ENCODE measurements at places on chromosomes 4 and X.

GRCh38 chr4:24256066-24256465, 328.3 kb downstream of the DHX15 start:
- DNase-seq, result no peak

GRCh38 chrX:20500949-20501348, 234.2 kb upstream of the RPS6KA3 start:
- no peak for DNase-seq

GRCh38 chrX:14672611-14673172, 143.4 kb downstream of the GLRA2 start:
- no peak for DNase-seq

DNA sequence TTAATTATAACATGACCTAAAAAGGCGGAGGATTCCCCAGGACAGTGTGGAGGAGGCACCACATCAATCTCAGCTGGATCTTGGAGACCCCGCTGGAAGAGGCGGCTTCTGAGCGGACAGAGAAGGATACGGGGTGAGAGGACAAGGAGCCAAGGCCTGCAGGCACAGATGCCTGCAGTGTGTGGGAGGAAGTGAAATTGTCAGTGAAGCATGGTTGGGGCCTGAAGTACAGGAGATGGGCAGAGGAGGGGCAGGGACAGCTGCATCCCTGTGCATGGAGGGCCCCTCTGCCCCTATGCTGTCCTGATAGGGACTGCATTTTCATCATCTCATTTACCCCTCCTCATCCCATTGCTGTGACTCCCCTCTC, 1.7 kb upstream of the SLC2A9 start:
- DNase-seq, result no peak

- no peak for DNase-seq
Observed at GRCh38 chr4:72744103-72744725, 175.2 kb upstream of the ADAMTS3 start.

DNA sequence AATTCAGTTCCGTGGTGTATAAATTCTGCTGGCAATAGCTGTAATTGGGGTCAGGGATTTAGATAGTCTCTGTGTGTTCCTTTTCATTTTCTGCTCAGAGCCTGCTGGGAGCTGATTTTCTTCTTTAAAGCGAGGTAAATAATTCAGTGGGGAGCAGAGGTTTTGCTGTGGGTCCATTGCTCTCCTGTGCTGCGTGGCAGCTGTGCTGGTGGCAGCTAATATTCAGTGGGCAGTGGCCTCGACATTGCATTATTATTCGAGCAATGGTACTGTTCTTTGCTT, 13.7 kb downstream of the XG start:
- DNase-seq, result no peak

DNA sequence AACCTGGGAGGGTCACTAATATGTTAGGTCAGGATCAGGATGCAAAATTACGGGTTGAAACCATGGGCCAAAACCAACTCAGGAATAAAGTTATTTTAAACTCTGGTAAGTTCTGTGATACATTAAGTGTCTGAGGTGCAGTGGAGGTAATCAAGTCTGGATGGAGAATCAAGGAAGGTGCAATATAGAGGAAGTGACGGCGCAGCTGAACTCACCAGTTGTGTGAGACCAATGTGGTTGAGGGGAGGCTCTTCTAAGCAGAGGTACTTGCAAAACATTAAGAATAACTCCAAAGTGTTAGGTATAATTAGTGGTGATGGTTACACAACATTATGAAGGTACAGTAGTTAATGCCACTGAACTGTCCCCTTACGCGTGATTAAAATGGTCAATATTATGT, 19.7 kb downstream of the GAB3 start:
- DNase-seq, result no peak

GRCh38 chrX:118553042-118553710, 57.6 kb downstream of the DOCK11 start:
- no peak for DNase-seq

- no peak for DNase-seq
Observed at GRCh38 chr4:34108391-34108790, 2135.9 kb downstream of the ARAP2 start.

DNA sequence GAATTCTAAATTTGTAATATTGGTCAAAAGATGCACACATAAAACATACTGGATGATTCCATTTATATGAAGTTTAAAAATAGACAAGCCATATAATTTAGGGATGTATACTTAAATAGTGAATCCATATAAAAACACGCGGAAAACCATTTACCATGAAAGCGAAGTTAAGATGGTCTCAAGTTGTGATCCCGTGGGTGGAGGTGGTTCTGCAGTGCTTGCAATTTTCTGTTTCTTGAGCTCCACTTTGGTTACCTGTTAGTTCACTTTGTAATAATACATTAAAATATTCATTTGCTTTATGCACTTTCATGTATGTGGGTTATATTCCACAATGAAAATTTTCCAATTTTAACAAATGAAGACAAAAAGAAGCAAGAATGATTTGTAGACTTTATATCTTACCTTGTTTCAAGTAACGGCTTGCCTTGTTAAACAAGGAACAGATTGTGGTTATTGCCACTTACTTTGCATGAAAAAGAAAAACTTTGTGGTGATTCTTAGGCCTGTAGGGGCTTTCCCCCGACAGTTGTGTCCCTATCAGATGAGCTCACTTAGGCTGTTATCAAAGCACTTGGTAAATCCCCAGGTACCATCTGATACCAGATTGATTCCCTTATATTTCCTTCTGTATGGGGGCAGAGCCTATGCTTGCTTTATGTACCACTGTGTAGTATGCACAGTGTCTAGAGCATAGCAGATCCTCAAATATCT, 12.2 kb downstream of the UCP1 start:
- no peak for DNase-seq

GRCh38 chrX:88584283-88584682, 162.7 kb upstream of the CPXCR1 start:
- DNase-seq, result no peak

DNA sequence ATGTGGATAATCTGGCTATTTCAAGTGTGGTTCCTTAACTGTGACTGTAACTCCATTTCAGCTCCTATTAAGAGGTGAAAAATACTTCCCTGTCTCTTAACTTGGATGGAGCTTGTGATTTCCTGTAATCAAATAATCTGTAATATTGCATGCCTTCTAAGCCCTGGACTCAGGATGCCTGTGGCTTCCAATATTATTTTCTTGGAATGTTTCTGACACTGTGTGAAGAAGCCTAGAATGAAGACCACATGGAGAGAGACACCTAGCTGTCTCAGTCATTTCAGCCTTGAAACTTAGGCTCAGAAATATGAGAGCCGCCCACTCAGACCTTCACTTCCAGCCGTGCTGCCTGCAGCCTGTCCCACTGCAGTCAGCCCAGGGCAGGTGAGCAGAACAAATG, 544.3 kb downstream of the TRIML1 start:
- no peak for DNase-seq

DNA sequence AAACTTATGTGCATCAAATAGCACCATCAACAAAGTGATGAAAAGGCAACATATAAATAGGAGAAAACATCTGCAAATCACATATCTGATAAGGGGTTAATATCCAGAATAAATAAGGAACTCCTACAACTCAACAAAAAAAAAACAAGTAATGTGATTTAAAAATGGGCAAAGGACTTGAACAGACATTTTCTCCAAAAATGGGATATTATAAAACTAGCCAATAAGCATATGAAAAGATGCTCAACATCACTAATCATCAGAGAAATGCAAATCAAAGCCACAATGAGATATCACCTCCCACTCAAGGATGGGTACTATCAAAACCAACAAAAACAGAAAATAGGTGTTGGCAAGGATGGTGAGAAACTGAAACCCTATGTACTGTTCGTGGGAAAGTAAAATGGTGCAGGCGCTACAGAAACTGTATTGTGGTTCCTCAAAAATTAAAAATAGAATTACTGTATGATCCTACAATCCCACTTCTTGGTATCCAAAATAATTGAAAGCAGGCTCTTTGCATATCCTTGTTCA, 2.4 kb downstream of the DNAJB14 start:
- no peak for DNase-seq

DNA sequence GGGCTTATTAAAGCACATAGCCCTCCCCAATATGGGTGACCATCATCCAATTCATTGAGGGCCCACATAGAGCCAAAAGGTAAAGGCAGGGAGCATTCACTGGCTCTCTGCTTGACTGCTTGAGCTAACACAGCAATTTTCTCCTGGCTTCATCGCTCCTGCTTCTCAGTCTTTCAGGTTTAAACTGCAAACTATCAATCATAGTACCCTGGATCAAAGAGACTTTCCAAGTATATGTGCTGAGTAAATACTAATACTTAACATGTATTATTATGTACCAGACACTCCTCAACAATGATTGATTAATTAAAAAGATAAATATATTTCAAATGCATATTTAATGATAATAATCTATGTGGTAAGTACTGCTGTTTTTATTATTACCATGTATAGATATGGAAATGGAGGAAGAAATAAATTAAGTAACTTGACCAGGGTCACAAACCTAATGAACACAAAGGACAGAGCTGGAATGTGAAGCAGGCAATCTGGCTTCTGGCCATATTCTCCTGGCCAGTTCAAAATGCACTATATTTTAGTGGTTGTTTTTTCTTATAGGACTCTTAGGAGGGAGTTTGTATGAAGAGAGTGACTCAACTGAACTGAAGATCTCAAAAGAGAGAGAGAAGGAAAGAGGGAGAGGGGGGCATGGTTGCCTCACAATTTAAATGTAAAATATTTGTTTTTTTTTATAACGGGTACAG, 1197.3 kb downstream of the TECRL start:
- DNase-seq, result no peak

DNA sequence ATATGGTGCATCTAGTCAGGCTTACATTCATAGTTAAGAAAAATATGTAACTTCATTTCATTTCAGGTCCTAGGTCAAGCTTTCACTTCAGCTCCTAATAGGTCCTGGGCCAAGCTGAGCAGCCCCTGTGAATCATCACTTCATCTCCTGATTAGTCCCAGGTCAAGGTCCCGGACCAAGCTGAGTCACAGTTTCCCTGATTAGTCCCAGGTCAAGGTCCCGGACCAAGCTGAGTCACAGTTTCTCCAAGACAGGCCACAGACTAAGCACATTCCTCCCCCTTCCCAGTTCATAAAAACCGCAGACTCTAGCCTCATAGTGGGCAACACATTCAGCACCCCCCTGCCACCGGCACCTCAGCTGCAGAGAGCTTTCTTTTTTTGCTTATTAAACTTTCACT, 1331.8 kb downstream of the PCDH19 start:
- no peak for DNase-seq

- no peak for DNase-seq
Observed at GRCh38 chrX:122203399-122203798, 980.7 kb upstream of the GRIA3 start.

- DNase-seq, result no peak
Observed at GRCh38 chr4:75254745-75255144, 259.5 kb downstream of the RCHY1 start.

DNA sequence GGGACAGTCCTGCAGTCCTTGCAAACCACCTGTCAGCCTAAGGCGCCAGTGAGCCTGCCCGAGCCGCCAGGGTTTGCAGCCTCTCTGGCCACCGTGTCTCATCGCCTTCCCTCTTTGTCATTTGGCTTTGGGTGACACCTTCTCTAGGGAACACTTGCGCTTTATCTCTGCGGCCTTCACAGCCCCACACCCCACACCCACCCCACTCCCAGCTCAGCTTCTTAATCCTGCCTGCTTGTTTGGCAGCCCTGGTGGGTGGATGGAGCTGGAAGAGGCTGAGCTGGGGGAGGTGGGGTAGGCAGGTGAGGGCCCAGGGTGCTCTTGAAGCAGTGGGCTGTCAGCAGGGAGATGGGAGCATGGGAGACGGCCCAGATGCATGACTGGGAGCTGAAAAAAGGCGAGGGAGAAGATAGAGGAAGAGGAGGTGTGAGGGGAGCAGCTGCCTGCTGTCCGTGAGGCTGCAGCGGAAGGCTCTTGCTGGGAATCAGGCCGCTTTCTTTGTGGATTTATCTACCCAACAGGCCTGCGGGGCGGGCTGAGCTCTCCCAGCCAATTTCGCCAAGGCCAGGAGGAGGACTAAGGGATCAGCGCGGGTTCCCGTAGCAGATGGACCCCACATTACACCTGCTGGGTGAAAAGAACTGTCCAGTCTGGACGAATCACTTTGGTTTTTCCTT, 97.5 kb upstream of the STOX2 start:
- DNase-seq, result no peak

- DNase-seq, result no peak
Observed at GRCh38 chr4:127284236-127284635, 348.5 kb upstream of the INTU start.

- DNase-seq, result no peak
Observed at GRCh38 chr4:40630335-40631021, 814 bp upstream of the RBM47 start.

DNA sequence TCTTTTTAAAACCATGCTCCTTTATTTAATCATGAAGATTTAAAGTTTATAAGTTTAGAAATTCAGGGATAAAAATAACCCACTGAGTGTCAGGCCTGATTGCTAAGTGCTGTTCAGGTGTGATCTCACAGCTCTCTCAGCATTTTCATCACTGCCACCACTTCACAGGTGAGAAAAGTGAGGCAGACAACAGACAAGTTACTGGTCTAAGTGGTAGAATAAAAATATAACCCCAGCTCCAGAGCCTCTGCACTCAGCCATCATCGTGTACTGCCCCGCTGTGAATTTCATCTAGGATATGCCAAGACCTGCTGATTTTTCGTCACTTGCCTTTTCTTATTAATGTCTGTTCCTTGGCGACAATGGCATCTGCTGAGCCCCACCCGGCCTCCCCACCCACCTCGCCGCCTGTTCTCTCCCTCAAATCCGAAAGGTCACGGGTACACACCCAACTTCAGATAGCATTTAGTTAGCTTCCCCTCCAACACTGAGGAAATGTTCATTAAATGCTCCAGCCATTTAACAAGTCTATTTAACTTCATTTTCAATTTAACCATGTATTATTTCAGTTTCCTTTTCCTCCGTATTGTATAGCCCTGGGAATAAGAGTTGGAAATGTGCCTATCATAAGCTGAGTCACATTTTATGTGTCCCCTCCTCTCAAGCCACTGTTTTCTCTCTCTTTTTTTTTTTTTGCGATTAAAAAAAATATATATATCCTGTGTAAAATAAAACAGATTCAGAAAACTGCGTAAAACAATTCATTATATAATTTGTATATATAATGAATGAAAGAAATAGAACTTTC, 236.5 kb downstream of the CBR4 start:
- no peak for DNase-seq

DNA sequence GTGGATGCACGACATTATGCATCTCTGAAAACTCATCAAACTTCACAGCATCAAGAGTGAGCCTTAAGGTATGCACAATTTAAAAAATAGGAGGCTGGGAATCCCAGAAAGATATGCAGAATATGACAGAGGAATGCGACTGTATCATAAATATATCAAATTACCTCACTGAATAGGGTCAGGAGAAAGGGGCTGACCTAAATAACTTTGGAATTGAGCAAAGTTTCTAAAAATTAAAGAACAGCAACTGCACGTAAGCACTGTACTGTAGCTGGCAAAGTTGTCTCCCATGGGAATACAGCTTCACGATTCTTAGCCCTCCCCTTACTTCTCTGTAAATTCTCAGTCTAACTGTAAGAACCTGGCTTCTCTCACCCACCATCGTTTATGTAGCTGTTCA, 397.4 kb upstream of the ZFP42 start:
- no peak for DNase-seq

GRCh38 chr4:151806511-151806927, 45.7 kb upstream of the GATB start:
- no peak for DNase-seq

- DNase-seq, result no peak
Observed at GRCh38 chr4:188867796-188868195, 728.6 kb downstream of the TRIML1 start.

GRCh38 chr4:80831383-80832361, 198.8 kb upstream of the BMP3 start:
- DNase-seq, result no peak

GRCh38 chr4:61984260-61984909, 784.3 kb downstream of the ADGRL3 start:
- no peak for DNase-seq
